ENCODE measurements at places on chromosomes 11 and 22.

DNA sequence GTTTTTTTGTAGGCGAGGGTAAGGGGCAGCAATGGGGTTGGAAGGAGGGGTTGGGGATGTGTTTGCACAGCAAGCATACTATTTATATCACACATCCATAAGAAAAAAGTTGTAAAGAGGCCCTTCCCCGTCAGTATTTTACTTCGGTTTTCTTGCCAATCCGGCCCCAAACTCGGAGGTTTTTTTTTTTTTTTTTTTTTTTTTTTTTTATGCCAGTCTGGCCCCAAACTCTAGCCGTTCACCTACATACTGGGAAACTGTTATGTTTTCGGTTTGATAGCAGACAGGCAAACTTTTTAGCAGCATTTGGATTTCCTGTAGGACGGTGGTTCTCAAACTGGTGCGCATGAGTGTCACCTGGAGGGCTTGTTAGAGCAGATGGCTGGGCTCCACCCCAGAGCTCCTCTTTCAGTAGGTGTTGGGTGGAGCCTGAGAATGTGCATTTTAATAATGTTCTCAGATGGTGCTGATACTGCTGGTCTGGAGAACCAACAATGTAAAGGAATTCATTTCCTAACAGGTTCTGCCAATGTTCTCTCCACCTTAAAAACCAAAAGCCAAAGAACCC is 76.5 kb upstream of the ZBED5 start:
- DNase-seq = no peak

GRCh38 chr11:118415062-118415738 is 13.8 kb downstream of the ATP5MG start:
- no peak for DNase-seq

GRCh38 chr11:45185228-45185729 is 38.8 kb downstream of the PRDM11 start:
- DNase-seq = no peak

GRCh38 chr22:28544431-28544868 is 135.2 kb downstream of the TTC28 start:
- no peak for DNase-seq

DNA sequence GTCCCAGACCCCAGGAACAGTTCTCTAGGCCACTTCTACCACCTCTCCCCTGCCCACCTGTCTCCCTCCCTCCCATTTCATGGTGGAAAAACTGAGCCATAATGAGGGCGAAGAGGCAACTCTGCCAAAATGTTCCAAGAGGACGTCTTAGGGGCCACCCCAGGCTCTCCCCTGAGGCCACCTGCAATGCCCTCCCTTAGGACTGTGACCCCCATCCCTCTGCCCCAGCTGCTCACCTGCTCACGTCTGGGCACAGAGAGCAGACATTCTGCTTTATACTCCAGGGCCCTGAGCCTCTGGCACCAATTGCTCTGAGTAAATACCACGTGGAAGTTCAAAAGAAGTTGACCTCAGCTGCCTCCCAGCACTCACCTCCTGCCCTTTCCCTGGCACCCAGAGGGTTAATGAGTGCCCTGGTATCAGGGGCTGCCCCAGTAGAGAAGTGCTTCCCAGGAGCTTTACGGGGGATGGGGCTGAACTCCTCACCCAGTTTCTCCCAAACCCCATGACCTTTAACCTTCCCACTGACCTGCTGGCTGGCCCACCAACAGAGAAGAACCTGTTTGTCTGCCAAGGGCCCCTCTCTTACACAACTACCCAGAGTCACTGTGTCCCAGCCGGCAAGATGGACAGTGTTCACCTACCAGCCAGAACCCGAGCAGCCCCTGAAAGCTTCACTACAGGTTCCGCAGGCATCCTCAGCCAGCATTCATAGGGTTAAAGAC is 627 bp upstream of the APOA5 start:
- DNase-seq = no peak

DNA sequence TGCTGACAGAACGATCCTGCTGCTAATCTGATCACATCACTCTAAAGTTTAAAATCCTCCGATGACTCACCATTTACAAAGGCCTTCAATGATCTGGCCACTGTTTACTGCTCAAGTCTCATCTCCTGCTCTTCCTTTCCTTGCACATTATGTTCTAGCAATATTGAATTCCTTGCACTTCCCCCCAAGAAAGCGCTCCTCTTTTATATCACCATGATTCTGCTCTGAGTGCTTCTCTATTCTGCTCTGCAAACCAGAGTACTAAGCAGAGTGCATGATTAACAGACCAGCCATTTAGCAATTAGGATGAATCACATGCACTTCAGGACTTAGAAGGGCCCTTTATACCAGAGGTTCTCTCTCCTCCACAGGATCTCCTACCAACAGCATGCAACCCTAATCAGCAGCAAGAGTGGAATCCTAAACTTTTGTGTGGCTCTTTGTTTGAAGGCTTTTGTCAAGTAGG is 1122.8 kb upstream of the CCDC90B start:
- no peak for DNase-seq

DNA sequence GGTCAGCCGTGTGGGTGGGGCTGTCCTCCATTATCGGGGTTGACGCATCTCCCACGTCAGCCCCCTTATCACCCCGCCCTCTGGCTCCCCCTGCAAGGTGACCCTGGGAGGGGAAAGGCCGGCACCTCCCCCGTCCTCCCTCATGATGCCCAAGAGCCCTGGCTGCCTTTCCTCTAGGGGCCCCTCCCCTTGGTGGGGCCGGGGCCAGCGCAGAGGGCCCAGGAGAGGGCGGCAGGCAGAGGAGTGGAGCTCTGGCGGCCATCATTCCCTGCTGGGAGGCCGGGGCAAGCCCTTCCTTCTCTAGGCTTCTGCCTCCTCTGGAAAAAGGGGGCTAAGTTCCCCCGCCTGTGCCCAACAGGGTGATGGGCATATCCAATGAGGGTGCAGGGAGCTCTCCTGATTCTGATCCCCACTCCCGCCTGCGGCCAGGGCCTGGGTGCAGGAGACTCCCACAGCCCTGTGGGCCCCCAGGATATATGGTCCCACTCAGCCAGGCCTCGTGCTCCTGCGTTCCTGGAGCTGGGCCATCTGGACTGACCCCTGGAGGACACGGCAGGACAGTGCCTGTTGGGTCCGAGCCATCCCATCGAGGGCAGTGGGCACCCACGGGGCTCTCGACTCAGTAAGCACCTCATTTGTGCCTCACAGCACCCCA is 12.3 kb downstream of the MYRF start:
- no peak for DNase-seq

DNA sequence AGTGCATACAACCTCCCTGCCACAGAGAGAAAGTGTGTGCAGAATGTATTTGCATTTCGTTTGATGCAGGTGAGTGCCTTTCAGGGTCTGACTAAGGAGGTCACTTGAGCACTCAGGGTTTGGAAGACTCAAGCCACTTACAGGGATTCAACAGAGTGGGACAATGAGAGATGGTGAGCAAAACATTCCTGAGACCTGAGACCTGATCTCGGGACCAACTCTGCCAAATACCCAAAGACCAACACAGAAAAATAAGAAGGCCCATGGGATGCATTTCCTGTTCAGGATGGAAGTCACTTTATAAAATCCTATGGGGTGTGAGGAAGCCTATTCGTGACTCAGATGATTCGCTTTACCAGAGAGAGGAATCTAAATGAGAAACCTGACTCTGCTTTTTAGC is 65.2 kb upstream of the LARGE1 start:
- DNase-seq = no peak

DNA sequence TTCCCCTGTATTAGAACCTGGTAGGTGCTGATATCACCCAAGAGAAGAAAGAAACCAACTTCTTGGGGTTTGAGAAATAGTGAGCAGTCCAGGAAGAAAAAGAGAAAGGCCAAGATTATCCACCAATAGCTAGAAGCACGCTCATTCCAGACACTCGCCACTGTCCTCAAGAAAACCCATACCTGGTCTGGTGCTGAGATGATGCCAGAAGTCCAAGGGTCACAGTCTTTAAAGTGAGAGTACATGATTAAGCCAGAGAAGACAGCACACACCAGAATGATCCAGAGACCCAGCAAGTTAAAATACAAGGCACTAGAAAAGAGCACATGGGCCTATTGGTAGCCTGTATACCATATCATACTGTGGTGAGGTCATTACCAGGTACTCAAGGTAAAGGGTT is 23.6 kb downstream of the SLC5A12 start:
- no peak for DNase-seq

DNA sequence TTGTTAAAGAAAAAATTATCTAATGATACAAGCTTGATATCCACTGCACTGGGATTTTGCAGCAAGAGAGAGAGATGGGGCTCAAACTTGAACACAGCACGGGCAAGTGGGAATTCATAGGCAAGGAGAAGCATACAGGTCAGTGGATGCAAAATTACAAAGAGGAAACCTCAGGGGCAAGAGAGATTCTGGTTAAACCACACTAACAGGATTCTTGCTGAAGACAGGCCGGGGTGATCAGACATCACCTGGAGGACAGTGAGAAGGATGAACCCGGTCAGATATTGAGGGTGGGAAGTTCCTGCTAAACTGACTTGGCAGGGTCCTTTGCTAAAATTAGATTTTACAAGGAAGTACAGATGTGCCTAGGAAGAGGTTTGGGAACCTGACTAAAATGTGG is 2.5 kb upstream of the PLAAT4 start:
- no peak for DNase-seq

DNA sequence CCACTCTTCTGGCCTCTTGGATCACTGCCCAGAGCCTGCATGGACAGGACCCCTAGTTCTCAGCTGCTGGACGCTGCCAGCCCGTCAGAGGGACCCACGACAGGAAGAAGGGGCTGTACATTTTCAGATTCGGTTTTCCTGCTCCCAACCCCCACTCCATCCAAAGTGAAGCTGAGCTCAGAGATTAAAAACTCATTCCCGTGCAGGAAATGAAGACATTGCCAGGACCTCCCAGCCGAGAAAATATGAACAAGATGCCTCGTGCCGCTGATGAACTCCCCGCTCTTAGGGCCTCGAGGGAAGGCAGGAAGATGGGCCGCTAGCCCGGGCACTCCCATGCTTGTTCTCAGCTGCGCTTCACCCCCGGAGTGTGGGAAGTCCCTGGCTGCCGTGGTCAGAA is 36.1 kb downstream of the RPUSD4 start:
- DNase-seq = no peak

GRCh38 chr11:76008474-76008873 is 193.5 kb downstream of the UVRAG start:
- no peak for DNase-seq

DNA sequence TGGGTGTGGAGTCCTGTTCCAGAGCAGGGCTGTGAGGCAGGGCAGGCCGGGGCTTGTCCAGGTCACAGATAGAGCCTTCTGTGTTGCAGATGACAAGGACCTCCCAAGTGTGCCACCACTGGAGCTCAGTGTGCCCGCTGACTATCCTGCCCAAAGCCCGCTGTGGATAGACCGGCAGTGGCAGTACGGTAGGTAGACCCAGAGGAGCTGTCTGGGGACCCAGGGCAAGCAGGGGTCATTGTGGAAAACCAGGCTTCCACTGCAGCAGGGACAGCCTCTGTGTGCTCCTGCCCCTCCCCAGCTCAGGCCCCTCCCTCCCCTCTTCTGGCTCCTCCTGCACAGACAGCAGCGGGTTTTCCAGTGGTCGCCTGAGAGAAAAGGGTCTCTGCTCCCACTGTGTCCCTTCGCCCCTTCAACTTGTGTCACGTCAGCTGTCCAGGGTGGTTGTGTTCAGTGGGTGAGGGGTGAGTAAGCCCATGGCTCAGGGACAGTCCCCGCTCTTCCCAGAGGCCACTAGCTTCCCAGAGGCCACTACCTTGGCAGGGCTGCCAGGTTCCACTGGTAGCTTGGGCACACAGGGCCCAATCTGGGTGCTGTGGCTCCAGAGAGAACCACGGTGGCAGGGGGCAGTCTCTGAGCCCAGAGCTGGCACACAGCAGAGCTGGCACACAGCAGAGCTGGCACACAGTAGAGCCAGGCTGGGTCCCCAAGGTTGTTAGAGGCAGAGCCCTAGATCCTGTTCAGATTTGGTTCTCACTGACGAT is 78.4 kb downstream of the MED15 start:
- no peak for DNase-seq

DNA sequence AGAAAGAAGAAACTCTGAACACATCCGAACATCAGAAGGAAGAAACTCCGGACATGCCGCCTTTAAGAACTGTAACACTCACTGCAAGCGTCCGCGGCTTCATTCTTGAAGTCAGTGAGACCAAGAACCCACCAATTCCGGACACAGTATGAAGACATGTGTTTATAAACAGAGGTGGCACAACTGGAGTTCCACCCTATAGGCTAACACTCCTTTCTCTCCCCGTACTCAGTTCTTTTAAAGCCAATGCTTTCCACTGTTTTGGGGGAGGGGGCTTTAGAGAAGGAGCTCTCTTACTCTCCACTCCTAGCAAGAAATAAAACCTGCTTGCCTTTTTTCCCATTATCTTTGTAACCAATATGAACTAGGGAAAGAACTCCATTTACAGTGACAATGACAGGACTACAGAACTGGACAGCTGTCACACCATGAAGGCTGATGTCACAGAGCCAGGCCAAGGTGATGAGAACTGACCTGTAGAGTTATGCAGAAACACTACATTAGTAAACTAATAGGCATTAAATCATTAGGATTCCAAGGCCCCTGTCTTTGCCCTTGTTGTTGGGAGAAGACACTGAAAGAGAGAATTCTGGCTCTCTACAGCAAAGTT is 733 bp downstream of the TRIM5 start:
- DNase-seq = no peak

DNA sequence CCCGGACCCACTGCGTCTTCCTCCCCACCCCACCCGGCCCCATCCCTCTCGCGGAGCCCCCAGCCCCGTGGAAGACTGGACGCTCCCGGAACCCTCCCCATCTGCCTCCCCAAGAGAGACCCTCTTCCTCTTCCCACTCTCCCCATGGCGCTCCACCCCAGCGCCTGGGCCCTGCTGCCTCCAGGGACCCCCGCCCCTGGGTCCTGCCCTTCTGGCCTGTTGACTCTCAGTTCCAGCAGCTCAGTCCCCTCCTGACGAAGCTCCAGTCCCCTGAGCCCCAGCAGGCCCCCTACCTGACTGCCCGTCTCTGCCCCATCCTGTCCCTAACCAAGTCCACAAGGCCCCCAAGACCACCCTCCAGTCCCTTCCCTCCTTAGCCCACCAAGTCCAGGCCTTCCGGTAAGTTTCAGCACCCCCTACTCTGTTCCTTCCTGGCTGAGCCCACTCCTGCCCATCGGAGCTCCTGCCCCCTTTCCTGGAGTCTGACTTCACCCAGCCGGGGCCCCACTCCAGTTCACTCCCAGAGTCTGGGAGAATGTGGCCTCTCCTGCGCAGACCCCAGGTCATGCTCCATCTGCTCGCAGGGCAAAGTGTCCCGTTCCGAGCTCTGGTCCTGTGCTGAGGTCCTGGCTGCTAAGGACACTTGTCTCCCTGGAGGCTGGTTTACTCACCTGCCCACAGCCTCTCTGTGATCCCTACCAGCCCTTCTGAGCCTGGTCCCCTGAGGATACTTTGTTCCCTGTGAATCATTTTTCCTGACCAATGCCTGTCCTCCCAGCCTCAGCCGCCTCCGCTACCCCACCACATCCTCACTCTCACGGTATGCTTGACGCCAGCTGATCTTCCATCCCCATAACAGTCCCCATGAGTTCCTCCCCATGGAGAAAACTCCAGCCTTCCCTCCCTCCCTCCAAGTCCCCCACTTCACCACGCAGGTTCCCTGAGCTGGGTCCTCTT is 722 bp downstream of the IFITM10 start:
- no peak for DNase-seq
